CD4-positive, alpha-beta T cell treated with Interleukin-6 for 4 hours (primary cell): ENCODE measurements at places on chromosomes 5 and 9.

DNA sequence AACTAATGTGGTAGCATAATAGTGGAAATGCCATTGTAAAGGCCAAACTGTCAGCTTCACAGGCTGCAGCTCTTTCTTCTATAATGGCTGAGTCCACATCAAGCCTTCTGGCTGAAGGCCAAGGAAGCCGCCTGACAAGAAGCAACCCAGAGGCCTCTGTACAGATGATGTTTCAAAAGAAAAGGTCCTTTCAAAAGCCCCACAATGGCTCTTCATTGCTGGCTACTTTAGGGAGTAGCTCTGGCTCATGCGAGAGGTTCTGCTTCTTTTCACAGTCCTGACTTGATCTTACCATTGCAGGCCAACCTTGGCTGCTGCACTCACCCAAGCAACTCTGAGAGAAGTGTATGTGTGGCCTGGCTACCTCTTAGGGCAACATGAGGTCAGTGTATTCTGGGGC is 54.5 kb upstream of the EQTN start:
- no peak for DNase-seq

DNA sequence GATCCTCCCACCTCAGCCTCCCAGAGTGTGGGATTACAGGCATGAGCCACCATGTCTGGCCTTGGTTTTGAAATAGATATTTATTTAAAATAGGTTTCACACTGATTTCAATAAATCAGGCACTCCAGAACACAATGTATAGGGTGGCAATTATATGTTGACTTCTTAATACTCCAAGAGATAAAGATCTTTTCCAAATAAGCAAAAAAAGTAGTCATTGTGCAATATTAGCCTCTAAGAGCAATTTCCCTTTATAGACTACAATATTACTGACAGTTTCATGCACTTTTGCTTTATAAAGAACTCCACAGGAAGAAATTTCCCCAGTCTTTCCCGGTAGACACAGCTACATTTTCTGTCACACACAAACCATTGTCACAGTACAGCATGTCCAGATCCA is 23.4 kb upstream of the RUFY1 start:
- no peak for DNase-seq

DNA sequence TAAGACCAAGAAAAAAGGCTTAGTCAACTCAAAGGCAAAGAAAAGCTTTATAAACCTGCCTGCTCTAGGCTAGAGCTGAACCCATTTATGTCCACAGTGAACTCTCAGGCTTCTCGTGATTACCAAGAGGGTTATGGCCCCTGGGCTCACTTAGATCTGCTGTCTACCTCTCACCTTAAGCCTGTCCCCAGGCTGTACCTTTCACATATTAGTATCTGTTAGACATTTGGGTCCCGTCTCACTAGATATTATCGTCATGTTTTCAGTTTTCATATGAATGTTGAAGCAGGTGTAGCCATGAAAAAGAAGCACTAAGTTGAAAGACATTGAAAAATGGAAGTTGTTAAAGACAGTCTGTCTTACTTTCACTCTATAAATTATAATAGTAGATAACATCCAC is 75.2 kb upstream of the COX7C start:
- no peak for DNase-seq

GRCh38 chr5:14331386-14331781 is 188.2 kb downstream of the TRIO start:
- DNase-seq, result no peak

GRCh38 chr5:10567121-10567591 is 3.3 kb downstream of the ANKRD33B start:
- DNase-seq, result no peak

DNA sequence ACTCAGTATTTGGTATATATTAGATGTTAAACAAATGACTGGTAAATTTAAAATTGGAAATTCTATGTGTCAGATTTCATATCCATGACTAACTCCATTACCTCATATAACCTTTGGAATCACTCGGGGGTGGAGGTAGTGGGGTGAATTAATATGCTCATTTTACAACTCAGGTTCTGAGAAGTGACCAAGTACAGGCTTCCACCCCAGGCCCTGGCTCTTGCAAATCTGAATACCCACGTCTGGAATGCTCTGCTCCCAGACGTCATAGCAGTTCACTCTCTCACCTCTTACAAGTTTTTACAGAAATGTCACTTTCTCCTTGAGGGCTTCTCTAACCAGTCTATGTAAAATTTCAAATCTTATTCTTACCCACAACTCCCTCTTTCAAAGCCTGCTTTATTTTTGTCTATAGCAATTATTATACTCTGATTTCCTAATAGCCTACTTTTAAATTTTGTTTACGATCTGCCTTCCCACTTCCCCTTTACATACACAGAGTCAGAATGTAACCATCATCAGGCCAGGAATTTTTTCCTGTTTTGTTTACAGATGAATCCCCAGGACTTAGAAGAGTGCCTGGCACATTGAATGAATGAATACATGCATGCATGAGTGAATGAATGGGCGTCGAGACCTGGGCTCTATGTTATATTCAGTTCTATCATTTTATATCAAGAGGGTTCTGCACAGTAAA is 134.1 kb upstream of the IFNE start:
- no peak for DNase-seq

DNA sequence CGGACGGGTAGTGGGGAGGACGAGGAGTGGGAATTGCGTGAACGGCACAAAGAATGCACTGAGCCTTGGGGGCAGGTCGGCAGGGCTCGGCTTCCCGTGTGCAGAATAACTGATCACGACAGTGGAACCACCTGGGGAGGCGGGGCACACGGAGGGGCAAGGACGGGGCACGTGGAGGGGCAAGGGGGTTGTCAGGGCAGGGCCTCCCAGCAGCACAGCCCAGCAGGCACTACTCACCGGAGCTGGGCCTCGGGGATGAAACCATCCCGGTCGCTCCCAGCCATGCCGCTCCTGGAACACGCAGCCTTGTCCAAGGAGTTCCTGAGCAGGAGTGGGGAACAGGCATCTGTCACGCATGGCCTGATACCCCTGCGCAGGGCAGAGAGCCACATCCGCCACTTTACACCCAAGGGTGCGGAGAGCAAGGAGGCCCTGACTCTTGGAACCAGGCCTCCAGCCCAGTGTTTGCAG is 33.4 kb downstream of the SARDH start:
- no peak for DNase-seq

GRCh38 chr5:158534203-158534602 is 565.5 kb downstream of the EBF1 start:
- no peak for DNase-seq
